ENCODE measurements at places on chromosomes 6 and 20.

- no peak for DNase-seq
Measured at GRCh38 chr20:52269321-52269720, 77.7 kb upstream of the ZFP64 start.

DNA sequence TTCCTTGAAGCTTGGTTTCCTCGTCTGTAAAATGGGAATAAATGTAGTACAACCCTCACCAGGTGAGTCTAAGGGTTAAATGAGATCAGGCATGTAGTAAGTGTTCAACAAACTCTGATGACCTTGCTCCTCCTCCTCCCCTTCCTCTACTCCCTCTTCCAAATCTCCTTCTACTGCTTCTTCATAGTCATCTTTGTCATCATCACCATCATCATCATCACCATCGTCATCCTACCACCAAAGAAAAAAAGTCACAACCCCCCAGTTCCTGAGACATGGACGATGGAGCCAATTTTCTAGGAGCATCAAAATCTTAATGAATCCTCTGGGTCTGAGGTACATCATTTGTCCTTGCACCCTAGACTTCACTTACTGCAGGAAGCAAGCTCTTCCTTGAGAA lies 240.0 kb downstream of the ANKRD60 start:
- no peak for DNase-seq

DNA sequence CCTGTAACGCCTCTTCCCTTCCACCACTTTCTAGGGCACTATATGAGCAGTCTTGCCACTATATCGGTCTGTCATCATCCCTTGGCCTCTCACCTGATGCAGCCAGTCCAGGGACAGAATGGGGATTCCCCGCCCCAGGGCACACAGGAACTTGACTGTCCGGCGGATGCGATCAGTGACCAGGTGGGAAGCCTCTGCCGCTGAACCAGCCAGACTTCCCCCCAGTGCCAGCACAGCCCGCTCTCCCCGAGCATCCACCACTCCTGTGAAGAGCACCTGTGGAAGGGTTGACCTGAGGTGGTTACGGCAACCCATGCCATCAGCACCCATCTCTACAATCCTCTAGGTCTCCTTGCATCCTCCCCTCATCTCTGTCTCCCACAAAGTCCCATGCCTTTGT lies 12.2 kb upstream of the NRM start:
- no peak for DNase-seq

GRCh38 chr6:157169226-157169625 lies 154.1 kb downstream of the TMEM242 start:
- no peak for DNase-seq

DNA sequence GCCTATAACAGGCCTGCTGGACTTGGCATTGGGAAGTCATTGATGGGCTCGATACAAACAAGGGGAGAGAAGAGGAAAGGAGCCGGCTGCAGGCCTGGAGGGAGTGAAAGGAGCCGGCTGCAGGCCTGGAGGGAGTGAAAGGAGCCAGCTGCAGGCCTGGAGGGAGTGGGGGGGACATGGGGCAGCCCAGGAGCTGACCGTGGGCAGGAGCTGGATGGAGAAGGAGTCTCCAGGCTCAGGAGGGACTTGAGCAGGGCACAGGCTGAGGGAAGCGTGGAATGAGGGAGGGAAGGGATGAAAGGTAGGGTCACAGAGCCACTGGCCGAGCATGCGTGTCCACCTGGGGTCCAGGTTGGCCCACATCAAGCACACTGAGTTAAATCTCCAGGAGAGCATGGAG lies 32.0 kb downstream of the RPP40 start:
- DNase-seq: no peak

DNA sequence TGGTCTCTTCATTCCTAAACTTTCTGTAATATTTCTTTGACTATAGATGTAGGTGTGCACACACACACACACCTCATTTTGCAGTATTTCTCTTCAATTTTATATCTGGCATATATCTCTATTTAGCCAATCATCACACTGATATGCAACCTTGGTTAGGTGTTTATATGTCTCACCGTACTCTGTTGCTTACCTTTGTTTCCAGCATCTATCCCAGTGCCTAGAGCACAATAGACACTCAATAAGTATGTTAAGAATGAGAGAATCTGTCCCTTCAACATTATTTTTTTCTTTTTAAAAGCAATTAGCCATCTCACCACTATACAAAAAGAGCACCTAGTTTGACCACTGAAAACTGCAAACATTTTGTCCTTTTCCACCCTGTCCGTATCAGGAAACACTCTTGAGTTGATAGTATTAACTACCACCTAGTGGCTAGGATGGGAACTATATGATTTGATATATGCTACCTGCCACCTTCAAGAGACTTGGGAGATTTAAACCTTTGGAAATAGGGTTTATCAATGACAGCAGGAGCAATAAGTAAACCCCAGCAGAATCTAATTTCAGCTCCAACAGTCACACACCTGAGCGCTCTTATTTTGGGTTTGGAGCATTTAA lies 48.7 kb upstream of the RSPO3 start:
- DNase-seq: no peak

GRCh38 chr20:12893019-12893418 lies 115.8 kb upstream of the SPTLC3 start:
- DNase-seq: no peak

- DNase-seq: peak; percentile 39
Measured at GRCh38 chr20:38725931-38726803, 1.9 kb downstream of the SLC32A1 start.

DNA sequence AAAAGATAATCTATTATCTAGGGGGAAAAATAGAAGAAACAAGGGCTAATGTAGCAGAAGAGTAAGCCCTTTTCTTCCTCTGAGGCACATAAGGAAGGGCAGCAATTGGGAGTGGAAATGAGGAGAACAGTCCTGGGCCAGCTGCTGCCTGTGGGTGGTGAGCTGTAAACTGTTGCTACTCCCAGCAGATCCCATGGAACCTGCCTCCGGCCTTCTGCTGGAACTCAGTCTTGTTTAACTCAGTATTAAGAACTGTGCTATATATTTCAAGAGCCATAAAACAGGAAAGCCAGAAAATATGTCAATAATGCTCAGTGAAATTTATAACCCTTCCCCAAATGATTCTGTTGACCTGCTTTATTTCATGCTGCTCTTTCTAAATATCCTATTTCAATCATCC lies 464.2 kb downstream of the COL12A1 start:
- DNase-seq: no peak

DNA sequence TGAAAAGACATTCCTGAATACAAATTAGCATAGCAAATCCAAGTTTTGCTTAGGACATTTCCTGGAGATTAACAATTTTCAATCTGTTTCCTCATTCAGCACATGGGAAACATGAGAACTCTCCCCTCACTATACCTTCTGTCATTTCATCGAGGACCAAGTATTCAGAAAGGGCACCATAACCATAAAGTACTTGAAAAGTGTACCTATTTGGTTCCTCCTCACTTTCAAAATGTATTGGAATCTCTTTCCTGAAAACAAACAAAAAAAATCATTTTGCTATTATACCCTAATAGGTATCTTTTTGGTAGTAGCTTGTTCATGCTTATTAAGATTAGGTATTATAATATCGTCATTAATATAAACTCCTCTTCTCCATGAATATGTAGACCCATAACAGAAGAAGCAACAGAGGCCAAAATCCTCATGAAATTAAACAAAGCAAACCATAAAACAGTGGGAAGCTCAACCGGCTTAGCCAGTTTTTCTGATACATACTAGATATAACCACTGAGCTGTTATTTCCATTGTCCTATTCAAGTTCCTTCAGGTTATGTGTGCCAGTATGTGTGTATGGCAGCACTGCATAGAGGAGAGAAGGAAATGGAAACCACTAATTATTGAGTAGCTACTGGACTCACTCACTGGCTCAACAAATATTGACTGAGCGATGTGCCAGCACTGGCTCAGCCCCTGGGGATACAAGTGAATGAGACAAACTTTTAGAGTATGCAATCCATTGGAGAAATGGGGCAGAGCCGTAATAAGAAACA lies 274.0 kb downstream of the MAFB start:
- DNase-seq: no peak

DNA sequence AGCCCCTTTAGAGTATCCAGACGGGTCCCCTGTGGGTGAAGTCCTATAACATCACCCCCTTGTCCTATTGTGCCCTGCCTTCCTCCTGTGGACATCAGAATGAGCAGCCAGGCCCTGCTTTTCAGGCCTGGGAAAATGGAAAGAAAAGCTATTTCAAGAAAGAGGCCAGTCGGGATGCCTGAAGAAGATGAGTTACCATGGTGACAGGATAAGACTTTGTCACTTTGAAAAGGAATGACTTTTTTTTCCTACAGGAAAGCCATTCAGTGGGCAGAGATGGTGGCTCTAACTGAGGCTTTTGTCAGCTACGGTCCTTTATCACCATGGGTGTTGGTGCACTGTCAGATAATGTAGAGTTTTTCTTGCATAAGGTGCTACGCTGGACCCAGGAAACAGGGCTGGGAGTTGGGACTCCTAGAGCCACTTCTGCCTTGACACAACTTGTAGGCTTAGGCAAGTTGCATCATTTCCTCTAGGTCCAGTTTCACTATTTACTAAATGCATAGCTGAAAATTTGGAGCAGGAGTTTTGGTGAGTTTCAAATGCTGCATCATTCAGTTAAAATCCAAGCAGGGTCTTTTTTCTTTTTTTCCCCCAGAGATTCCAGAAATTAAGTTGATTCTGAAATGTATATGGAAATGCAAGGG lies 293.6 kb upstream of the PRND start:
- DNase-seq: no peak

GRCh38 chr6:96994660-96995059 lies 70.1 kb downstream of the KLHL32 start:
- no peak for DNase-seq

- no peak for DNase-seq
Measured at GRCh38 chr6:109693111-109693510, 2.0 kb downstream of the FIG4 start.

DNA sequence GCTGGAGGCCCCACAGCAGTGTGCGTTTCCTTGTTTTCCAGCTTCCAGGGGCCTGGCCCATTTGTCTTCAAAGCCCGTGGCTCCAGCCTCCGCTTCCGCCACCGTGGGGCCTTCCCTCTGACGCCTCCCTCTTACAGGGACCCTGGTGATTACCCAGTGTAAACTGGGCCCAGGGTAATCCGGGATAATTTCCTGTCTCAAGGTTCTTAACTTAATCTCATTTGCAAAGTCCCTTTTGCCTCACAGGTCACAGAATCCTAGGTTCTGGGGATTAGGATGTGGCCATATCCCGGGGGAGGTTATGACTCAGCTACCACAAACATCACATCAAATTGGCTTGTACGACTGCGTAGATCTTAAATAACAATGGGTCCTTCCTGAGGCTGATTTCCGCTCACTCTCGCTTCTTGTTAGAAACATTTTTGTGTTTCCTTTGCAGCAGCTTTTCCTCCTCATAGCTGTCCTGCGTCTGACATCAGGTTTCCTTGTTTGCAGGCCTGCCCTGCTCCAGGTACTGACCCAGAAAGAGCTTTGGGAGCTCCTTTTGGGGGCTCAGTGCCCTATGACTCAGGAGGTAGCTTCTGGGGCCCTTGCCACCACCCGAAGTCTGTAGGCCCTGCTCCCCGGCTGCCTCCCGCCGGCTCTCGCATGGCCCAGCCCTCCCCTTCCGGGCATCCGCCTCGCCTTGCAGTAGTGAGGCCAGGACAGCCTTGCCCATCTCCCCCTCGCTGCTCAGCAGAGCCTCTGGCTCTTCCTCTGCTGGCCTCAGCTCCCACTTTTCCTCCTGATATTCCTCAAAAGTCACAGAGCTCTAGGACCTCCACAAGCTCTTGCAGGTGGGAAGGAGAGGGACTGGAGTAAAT lies 100.5 kb downstream of the ERMARD start:
- no peak for DNase-seq

- DNase-seq: no peak
Measured at GRCh38 chr6:166624275-166624674, 2.8 kb downstream of the RPS6KA2 start.

- no peak for DNase-seq
Measured at GRCh38 chr6:108875161-108875555, 26.9 kb downstream of the ARMC2 start.

GRCh38 chr6:132569170-132569569 lies 952 bp upstream of the TAAR6 start:
- DNase-seq: no peak

- DNase-seq: no peak
Measured at GRCh38 chr6:104711371-104711770, 148.3 kb downstream of the HACE1 start.

- peak; percentile 51 for DNase-seq
Measured at GRCh38 chr6:16602035-16602434, 159.2 kb downstream of the ATXN1 start.

DNA sequence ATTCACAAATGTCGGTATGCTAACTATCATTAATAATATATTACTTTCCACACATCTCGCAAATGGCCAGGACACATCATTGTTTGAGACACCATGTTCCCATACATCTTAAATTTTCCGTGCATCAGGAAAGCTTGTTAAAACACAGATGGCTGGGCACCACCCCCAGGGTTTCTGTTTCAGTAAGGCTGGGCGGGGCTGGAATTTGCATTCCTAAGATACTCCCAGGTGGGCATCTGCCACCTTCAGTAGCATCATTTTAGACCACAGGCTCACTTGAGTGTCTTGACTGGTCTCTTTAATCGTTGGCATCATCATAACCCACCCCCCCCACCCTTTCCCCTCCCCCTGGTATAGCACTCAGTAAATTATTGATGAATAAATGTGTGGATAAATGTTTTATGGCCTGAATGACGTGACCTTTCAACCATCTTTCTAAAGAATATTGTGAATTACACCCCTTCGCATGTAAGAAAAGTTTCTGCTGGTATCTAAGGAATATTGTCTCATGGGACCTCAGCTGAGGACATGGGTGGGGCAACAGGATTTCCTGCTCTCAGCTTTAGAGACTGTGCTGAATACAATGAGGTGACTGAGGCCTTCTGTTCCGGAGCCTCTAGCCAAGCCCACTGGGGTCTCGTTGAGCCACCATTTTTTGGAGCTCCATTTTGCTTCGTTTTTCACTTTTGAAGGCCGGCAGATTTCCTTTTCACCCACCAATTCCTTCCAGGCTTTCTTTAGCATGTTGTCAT lies 124.1 kb upstream of the NEDD9 start:
- no peak for DNase-seq

DNA sequence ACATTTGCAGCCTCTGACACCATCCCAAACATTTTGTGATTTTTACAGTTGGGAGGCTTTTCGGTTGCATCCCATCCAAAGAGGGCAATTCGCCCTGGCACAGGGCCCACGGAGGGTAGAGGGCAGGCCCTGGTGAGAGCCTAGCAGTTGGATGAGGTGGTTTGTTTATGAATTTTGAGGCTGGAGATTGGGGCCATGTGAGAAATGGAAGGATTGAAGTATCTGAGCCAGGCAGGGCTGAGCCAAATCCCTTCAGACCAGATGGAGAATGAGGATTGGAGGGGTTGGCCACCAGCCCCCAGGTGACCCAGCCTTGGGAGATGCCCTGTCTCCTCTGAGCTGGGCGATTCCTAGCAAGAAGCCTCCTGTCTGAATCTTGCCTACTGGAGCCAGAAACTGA lies 52.6 kb upstream of the CCDC167 start:
- no peak for DNase-seq

DNA sequence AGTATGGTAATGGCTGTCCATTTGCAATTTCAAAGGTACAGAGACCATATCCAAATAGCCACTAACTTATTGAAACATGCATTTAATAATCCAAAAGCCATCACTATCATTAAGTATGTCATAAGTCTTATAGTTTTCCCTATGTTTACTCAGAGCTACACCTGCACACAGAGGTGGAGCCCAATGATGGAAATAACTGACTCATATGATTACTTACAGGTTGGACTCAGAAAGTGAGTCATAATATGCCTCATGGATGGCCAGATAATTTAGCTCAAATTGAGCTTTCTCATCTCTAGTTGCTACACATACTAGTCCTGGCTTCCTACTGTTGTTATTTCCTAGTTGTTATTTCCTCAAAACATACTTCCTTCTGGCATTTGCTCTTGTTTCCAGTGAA lies 104.4 kb upstream of the KHDRBS2 start:
- no peak for DNase-seq
